ENCODE measurements at places on chromosomes 4 and X.

DNA sequence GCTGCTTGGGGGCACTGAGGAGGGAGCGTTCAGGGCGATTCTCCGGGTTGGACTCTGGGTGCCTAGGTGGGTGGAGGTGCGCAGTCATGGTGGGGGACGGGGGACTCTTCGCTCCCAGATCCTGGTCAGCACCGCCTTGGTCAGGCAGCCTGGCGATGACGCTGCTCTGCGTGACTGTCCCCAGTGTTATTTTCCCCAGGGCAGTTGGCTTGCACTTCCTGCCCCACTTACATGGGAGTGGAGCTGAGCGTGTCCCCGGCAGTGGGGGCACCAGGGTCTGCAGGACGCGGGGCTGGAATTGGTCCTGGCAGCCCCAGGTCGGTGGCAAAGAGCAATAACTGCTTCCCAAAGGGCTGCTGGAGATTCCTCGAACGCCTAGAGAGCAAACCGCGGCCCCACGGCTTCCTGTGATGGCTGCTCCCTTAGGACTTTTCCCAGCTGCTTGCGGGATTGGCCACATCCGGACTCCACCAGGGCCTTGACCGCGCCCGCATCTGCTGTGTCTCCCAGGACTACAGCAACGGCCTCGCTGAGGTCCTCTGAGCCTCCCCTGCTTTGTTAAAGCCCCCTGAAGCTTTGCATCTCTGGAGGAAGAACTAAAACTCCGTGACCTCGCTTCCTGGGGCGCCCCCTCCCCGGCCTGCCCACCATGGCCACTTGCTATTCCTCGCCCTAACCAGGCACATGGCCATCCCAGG is 35.3 kb upstream of the GPR78 start:
- no peak for DNase-seq

- no peak for DNase-seq
Observed at GRCh38 chr4:113411496-113411938, 350.0 kb downstream of the CAMK2D start.

GRCh38 chr4:151921811-151922210 is 161.0 kb upstream of the GATB start:
- DNase-seq = no peak

- DNase-seq = no peak
Observed at GRCh38 chr4:81131066-81131465, 84.0 kb downstream of the PRKG2 start.

GRCh38 chr4:103892586-103892985 is 172.8 kb upstream of the TACR3 start:
- no peak for DNase-seq

- DNase-seq = no peak
Observed at GRCh38 chr4:129966175-129966574, 870.2 kb downstream of the C4orf33 start.
